ENCODE measurements at places on chromosomes 13 and 19.

DNA sequence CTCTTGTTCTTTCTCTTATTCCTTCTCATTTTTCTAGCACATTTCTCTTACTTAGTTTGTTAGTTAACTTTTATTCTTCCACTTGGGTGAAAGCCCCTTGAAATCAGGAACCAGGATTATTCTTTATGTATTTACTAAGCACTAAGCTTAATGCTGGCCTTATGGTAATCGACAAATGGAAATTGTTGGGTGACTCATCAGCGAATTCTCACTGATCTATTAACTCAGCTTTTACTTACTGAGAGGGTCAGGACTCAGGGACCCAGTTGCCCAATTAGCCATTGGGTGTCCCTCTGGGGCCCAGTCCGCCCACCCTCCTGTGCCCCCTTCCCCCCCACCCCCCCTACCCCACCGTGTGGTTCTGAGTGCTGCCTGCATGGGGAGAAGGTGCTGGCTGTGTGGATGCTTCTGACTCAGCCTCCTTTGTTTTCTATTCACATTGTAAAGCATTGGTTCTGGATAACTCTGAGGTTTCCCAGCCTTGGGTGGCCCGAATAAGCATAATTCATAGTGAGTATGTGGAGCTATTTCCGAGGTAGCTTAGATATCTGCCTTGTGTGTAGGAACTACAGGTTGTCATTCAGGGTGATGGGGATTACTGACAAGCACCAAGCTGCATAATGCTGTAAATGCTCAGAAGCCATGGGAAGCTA lies 240.9 kb downstream of the FGF9 start:
- DNase-seq, result no peak

- DNase-seq, result no peak
These were observed 18.1 kb downstream of the CLEC4M start for GRCh38 chr19:7781157-7781556.

- DNase-seq, result no peak
These were observed 79.2 kb upstream of the SCEL start for GRCh38 chr13:77456271-77456670.

- peak; percentile 70 for DNase-seq
These were observed 547.0 kb upstream of the SLITRK5 start for GRCh38 chr13:87123987-87124784.

DNA sequence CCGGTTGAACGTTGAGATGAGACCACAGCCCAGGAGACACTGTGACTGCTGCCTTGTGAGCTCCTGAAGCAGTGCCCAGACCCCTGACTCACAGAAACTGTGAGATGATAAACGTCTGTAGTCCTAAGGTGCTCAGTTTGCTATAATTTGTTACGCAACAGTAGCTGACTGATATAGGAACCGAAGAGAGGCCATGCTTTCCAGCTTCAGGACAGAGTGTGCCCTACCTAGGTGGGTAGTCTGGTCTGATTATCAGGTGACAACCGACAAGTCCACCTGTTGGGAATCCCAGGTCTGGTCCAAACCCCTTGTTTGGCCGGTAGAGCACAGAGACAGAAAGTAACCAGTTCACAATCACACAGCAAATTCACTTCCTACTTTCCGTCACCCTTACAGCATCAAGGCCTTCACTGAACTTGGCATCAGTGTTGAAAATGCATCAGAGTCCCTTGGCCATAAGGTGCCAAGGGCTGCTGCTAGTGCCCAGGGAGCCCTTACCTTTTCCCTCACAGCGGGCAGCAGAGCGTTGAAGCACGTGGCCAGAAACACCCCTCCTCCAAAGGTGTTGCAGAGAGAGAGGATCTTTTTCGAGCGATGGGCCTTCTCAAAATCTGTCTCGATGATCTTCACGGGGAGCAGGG lies 3.1 kb downstream of the SLC39A3 start:
- DNase-seq, result no peak

DNA sequence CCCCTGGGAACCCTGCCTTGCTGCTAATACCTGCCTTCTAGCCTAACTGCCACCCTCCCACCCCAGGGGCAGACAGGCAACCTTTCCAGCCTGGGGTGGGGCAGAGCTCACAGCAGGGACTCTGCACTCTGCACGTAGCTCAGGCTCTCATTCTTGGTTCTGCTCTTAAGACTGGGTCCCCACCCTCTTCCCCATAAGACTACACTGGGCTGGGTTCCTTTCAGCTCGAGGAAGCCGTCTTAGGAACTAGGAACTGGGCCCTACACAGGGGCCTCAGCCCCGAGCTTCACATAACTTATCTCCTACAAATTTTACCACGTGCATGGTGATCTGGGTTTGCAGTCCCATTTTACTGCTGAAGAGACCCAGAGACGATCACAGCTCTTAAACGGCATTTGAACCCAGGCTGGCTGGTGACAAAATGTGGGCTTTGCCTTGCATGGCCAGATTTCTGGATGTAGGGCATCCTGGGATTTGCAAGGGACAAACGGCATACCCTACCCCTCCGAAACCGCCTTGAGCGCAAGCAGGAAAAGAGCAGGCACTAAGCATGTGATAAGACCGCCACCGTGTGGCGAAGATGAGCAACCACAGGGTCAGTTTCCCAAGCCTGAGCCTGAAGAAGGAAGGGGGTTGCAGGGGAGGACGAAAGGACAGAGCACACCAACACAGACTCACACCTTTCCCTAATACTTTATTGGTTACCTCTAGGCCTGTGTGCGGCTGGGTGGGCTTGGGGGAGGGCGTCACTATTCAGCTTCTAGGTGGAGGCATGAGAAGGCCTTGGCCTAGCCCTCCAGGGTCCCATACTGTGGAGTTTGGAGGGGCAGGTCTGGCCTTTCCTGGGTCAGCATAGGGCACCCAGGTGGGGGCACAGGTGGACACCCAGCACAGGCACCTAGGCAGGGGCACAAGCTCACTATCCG lies 5.1 kb downstream of the JUNB start:
- DNase-seq, result no peak

GRCh38 chr13:74325106-74325505 lies 190.9 kb upstream of the KLF12 start:
- DNase-seq, result no peak

- no peak for DNase-seq
These were observed 880 bp upstream of the TMEM160 start for GRCh38 chr19:47049307-47049700.

DNA sequence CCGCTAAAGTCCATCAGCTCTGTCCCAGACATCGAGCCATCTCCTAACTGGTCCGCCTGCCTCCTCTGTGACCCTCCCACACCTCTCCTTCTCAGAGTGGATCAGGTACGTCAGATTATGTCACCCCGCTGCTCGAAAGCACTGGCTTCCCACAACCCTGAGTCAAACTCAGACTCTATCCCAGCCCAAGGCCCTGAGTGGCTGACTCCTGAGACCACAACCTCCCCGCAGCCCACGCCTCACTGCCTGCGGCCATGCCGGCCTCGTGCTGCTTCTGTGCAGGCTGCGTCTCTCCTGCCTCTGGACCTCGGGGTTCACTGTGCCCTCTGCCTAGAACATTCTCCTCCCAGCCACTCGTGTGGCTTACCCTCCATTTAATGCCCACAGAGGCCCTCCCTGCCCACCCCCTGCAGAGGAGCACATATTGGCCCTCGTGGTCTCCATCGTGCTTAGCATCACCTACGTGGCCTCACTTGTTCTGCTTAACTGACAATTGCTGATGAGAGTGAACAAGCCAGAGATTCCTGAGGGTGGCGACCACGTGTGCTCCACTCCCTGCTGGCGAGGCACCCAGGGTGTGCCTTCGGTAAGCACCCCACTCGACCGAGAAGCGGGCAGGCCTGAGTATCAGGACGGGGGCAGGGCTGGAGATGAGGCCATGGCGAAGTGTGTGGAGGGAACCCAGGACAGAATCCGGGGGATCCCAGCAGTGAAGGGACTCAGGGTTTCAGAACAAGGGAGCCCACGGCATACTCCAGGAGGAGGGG lies 13.5 kb upstream of the FKRP start:
- DNase-seq, result no peak

- no peak for DNase-seq
These were observed 396 bp downstream of the RTN2 start for GRCh38 chr19:45496349-45496953.

DNA sequence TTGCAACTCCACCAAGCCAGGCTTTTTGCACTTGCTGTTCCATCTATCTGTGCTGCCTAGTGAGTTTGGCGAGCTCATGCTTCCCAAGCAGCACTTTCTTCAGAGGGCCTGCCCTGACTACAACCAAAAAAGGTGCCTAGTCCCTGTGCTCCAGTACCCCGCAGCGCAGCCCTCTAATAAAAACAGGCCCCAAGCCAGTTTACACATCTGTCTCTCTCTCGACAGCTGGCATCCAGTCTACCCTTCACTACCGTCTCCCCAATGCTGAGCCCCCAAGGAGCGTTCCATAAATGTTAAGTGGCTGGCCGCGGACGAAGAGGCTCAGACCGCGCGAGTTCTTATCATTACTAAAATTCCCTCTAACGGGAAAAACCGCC lies 512 bp downstream of the MED4 start:
- no peak for DNase-seq

GRCh38 chr19:18265582-18265981 lies 8.7 kb downstream of the IQCN start:
- no peak for DNase-seq

GRCh38 chr13:110957181-110957884 lies 42.5 kb upstream of the ANKRD10 start:
- no peak for DNase-seq

DNA sequence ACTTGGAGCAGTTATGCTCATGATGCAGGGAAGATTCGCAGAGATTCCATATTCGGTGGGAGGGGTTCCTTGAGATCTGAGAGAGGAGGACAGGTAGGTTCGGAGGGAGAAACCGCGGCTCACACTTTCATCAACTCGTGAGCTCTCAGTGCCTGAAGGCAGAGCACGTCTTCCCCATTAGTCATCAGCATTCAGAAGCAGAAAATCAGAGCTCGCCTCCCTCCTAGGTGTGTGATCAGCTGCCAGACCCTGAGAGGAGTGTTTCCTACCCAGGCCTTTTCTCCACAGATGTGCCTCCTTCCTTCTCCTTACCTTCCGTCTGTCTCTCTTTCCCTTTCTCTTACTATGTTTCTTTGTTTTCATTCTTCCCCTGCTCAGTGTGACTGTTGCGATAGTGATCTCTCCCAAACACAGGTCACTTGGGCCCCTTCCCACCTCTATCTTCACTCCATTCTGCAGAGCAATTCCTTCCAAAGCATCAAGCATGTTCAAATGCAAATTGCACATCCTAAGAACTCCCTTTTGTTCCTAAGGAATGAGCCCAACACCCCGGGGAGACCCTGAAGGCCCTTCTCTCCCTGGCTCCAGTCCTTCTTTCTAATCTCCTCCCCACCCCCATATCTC lies 389.5 kb downstream of the UQCRFS1 start:
- no peak for DNase-seq

- DNase-seq, result no peak
These were observed 102.7 kb upstream of the UQCRFS1 start for GRCh38 chr19:29315556-29316190.

GRCh38 chr13:102751886-102752285 lies 21.7 kb downstream of the TEX30 start:
- DNase-seq, result no peak

GRCh38 chr19:32876236-32876918 lies 6.8 kb upstream of the SLC7A9 start:
- DNase-seq, result peak; percentile 52

GRCh38 chr13:43245374-43245964 lies 222.1 kb downstream of the DNAJC15 start:
- peak; percentile 18 for DNase-seq

DNA sequence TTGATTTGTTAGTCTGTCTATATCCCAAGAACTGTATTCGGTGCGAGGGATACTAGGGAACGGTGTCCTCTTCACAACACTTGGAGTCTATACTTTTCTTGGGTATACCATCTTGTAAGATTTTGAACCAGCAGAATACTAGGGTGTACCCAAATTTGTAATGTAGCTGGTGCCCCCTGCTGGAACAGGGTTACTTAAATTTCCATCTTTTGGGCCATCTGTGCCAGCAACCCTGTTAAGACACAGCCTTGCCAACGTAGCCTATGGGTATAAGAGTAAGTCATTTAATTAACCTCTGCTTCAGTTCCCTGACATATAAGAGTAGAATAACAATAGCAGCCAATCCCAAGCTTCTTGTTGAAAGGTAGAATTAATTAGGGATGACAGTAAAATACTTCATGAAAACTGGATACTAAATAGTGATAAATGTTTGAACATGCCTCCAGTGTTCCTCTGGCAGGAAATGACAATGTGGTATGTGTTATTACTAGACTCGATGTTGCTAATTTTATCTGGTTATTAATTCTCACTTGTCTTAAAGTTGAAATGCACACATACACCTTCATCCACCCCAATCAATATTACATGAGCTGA lies 607.6 kb downstream of the FGF9 start:
- no peak for DNase-seq

DNA sequence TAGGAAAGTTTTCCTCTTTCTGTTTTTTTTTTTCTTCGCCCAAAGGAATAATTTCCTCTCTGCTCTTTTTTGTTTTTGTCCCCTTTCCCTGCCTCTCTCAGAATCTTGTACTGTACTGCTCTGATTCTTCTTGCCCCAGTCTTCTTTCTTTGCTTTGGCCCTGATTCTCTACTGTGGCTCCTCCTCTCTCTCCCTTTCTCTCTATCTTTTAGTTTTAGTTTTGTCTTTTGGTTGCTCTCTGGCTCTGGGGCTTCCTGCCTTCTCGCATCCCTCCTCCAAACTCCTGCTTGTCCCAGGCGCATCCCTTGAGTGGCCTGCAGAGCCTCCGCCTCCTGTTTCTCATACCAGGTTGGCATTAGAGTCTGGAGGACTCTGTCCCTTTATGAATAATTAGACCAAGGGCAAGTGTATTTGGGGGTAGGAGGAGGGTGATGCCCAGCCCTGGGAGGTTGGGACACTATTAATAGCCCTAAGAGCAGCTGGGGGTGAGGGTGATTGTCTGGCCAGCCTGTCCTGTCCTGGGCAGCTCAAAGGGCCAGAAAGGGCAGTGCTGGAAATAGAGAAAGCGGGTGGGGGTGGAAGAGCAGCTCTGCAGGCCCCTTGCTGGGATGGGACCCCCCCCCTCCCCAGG lies 39.1 kb downstream of the LYL1 start:
- DNase-seq, result no peak

DNA sequence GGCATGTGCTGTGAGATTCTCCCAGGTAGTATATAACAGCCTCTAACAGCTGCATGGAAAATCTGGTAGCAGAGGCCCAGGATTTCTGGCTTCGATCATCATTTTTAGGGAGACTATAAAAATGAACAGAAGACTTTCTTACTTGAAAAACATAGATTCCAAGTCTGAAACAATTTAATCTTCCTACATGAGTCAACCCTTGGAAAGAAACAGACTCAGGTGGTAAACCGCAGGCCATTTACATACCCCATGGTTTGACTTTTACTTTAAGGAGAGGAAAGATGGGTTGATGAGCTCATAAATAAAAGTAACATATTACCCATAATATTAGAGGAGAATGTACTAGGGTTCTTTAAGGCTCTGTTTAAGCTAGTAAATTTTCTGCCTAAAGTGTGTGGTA lies 121.6 kb downstream of the CYSLTR2 start:
- DNase-seq, result no peak

- no peak for DNase-seq
These were observed 2.7 kb upstream of the CAPS start for GRCh38 chr19:5911366-5911765.
